ENCODE measurements at places on chromosomes 5 and 9.

GRCh38 chr5:102138243-102138653 is 157.8 kb downstream of the SLCO4C1 start:
- peak; percentile 51 for DNase-seq

GRCh38 chr5:60535198-60535597 is 164.8 kb downstream of the DEPDC1B start:
- DNase-seq, result no peak

- no peak for DNase-seq
Measured at GRCh38 chr5:134873494-134873893, 677 bp upstream of the TXNDC15 start.

DNA sequence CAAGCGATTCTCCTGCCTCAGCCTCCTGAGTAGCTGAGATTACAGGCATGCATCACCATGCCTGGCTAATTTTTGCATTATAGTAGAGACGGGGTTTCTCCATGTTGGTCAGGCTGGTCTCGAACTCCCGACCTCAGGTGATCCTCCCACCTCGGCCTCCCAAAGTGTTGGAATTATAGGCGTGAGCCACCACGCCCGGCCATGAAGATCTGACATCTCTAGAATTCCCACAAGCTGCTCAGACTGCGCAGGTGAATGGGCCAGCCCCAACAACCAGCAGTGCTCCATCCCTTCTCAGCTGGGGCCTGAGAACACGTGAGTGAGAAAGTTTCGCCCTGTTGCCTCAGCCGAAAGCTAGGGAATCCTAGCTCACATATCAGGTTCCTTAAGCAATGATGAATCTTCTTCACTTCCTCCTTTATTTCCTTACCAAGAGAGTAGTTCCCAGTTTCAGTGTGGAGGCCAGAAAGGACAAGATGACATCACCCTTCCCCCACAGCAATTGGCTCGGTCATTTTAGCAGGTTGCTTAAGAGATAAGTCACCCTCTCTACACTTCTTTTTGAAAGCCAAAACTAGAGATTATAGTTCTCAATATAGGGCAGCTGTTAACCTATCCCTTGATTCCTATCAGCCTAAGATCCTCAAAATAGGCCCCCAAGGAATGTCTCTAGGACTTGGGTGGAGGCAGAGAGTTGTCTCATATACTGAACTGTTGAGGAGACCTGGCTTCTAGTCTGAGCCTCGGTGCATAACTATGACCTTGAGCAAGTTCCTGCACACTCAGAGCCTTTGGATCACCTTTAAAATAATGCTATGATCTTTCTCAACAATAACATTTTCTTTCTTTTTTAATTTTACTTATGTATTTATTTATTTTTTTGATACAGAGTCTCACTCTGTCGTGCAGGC is 23.9 kb upstream of the PPP2CA start:
- DNase-seq, result no peak

DNA sequence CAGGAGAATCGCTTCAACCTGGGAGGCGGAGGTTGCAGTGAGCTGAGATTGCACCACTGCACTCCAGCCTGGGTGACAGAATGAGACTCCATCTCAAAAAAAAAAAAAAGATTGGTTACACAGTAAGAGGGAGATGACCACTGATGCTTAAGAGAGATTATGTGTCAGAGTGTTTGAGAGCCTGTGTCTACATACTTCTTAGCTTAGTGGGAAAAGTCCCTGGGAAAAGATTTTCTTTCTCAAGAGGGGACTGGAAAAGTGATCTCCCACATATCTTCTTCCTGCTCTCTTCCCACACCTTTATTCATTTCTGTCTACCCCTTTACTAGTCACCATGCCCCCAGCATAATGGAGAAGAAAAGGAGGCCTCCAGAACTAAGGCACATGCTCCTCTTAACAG is 55.2 kb downstream of the MCTP1 start:
- DNase-seq, result no peak

DNA sequence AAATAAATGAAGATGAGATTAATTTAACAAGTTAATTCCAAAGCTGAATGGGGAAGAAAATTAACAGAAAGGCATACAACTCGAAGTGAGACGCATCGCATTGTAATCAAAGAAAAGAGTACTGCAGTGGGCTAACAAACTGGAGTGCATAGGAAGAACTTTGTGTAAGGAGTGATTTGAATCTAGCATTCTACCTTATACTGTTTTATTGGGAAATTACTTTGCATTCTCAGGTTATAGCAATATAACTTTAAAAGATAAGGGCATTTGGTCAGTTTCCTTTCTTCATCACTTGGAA is 124.5 kb upstream of the TLE4 start:
- no peak for DNase-seq

- no peak for DNase-seq
Measured at GRCh38 chr9:22029231-22029630, 20.1 kb upstream of the CDKN2B start.

- DNase-seq, result no peak
Measured at GRCh38 chr5:125298258-125298657, 551.8 kb upstream of the ZNF608 start.

DNA sequence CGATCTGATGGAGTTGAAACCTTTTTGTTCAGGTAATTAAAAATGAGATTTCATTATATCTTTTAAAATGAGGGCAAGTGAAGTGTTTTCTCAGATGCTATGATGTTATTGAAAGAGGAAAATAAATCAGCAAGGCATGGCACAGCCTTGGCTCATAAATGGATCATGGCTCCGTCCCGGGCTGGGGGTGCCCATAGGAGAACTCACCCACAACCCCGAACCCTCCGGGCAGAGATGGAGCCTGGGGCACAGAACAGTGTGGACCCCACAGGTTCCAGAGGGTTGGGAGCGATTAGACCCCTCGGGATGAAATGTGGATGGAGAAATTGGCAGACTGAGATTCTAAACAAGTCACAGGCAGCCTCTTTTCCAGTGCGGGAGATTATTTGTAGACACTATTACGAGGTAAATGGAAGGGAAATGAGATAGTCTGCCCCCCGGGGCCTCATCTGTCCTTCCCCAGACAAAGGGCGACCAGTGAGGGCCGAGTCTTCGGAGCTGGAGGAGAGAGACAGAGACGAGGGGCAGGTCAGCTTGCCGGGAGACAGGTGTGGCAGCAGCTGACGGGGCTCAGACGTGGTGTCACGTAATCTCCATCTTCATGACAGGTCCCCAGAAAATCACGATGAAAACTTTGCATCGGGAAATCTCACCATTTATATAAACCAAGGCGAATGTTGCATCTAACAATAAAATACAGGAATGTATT is 33.7 kb downstream of the NDUFS6 start:
- no peak for DNase-seq

GRCh38 chr9:134802216-134802795 is 78.3 kb upstream of the FCN2 start:
- DNase-seq, result no peak

GRCh38 chr9:21559402-21560280 is 77.5 kb upstream of the IFNE start:
- DNase-seq, result peak; percentile 87

- DNase-seq, result no peak
Measured at GRCh38 chr5:179792612-179793467, 946 bp upstream of the LTC4S start.

DNA sequence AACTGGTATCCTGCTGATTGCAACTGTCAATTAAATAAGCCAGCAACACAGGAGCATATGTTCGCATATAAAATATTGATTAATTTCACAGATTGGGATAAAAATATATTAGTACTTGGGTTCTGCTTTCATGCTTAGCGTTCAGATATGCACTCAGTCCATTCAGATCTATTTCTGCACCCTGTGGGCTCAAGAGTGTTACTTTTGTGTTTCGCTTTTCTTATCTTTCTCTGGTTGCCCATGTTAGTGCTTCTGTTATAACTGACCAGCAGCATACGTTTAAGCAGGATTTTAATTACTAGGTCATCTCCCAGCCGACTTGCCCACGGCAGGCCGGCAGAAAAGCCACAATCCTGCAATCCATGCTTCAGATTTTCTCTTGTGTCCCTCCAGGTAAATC is 289.1 kb downstream of the EBF1 start:
- no peak for DNase-seq

- DNase-seq, result no peak
Measured at GRCh38 chr5:38190111-38190510, 68.2 kb upstream of the EGFLAM start.

DNA sequence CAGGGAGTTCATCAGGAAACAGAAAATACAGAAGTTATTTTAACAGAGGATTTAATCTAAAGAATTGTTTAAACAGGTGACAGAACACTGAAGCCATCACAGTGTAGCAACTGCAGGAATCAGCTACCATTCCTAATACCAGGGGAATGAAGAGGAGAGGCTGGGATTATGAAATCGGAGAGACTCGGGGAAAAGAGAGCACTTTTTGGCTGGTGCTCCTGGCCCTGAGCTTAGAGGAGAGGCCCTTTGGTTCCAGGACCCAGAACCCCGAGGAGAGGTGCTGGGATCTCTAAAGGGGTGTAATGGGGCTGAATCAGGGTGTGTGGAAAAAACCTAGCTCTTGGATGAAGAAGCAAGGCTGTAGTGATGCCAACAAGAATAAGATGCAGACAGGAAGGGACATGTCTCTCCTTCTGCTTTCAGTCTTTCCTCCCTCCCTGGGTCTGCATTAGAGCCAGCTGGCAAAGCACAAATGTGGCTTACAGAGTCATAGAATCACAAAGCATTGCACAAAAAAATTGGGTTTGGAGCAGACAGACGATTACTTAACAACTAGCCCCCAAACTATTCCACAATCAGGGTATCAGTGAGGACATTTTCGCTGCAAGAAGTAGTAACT is 11.6 kb upstream of the SFXN1 start:
- DNase-seq, result no peak

GRCh38 chr5:54309691-54310432 is 511 bp downstream of the ARL15 start:
- peak; percentile 60 for DNase-seq

- no peak for DNase-seq
Measured at GRCh38 chr9:15513335-15513734, 2.6 kb upstream of the PSIP1 start.

GRCh38 chr9:81499594-81499993 is 189.8 kb downstream of the TLE1 start:
- DNase-seq, result no peak

DNA sequence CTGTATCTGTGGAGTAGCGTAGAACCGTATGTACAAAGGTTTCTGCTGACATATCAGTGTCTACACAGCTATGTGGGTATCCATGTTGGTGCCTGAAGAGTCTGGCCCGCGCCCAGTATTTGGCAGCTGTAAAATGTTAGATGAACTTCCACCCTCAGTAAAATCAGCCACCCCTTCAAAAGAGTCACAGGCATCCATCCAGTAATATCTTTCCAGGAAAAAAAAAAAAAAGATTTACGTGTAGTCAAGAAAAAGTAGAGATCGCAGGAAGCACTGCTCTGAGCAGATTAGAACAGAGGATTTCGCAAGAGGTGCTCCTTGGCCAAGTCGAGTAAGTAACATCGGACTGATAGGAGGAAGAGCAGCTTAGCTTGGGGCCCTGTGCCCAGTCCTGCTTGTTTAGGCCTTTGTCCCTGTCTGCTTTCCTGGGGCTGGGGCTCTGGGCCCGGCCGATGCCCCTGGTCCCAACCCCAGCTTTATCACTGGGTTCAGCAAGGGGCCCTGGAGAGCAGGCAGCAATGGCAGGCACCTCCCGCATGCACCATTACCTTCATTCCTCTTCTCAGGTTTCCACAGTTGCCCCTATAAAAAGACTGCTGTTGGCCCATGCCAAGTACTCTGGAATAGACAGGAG is 21.2 kb downstream of the DAPK1 start:
- peak; percentile 65 for DNase-seq

DNA sequence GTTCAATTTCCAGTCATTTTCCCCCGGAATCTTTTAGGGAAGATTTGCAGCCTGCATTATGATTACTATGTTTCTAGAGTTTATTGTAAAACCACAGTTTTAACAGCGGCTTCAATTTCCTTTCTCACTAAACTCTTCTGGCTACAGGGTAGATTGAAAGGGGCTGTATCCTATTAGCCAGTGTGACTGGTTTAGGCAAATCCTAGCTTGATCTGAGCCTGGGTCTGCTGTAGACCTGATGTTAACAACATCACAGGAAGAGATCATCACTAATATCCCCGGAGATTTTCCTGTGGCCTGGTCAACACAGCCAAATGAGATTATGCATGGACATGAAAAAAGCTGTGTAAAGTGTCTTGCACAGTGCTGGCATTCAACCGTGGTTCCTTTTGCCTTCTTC is 33.4 kb downstream of the STOM start:
- DNase-seq, result no peak

GRCh38 chr5:100904259-100904861 is 1.3 kb upstream of the ST8SIA4 start:
- DNase-seq, result peak; percentile 17

DNA sequence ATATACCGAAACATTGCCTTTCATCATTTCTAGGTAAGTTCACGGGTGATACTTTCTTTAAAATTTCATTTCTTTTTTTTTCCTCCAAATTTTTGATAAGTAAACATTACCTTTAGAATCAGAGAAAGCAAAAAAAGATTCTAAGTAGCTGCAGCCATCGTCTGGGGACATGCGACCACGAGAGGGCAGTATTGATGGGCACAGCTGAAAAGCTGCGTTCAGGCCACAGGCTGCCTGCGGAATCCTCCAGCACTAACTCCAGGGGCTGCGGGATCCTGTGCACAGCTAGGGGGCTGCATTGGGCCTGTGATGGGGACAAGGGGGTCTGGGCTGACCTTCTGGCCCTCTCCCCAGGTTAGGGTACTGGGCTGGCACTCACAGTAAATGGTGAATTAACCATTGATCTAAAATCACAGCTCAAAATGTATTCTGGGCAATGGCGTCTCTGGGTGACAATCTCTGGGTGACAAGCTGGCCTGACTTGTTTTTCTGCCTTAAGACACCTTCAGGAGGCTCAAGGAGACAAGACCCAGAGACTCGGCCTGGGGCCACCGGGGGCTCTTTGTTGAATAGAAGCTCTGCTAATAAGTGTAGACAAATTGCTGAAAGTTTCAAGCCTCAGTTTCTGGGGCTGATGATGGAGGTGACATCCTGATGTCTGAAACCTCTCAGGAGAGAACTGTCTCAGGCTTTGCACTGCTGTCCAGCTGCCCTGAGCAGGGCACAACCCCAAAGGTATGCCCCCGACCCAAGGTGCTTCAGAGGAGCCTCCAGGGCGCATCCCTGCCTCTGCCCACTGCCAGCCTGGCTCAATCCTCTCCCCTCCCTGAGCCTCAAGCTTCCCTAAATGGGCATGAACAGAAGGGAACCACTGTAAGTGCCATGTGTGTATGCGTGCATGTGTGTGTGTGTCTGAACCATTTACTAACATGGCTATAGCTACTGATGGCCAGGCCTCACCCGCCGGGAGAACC is 44.3 kb upstream of the SARDH start:
- peak; percentile 88 for DNase-seq

Measured in hepatocyte (in vitro differentiated cells).